ENCODE measurements at places on chromosomes 13 and 19.

DNA sequence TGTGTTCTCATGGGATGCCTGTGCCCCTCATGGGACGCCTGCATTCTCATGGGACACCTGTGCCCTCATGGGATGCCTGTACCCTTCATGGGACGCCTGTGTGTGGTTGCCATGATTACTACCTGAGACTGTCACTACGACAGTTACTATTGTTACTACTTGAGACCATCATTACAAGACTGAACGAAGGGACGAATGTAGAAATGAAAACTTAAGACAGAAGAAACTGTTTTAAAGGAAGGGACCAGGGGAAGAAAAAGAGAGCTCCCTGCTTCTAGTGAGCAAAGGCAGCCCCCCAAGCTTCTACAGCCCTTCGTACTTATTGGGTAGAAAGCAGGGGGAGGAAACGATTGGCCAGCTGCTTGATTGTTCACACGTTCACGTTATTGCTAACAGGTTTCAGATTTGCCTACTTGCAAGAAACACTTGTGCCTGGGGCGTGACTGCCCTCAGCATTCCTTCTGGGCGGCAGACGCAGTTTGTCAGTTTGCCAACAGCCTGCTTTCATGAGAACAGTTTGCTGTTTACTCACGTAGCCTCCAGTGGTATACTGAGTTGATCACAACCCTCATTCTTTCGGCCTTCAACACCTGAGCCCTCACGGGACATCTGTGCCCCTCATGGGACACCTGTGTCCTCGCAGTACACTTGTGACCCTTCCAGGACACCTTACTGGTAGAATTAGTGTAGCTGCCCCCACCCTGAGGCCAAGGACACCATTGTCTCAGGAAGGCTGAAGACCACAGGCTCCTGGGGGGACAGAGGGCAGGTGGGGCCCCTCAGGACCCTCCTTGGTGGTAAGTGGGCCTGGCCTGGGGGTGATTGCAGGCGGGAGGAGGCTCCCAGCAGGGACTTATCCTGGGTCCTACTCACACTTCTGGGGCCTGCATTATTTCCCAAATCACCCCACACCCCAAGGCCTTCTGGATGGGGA is 2.5 kb upstream of the S1PR4 start:
- DNase-seq: no peak

DNA sequence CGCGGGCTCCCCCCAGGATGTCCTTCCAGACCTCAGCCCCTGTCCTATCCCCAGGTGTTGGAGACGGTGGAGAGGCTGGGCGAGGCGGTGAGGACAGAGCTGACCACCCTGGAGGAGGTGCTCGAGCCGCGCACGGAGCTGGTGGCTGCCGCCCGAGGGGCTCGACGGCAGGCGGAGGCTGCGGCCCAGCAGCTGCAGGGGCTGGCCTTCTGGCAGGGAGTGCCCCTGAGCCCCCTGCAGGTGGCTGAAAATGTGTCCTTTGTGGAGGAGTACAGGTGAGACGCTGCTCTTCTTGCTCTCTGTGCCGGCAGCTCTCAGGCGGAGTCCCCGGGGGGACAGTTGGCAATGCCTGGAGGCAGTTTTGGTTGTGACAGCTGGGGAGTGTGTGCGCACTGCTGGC is 6.9 kb downstream of the TTYH1 start:
- DNase-seq: peak; percentile 90

GRCh38 chr19:1465191-1466016 is 13.6 kb downstream of the C19orf25 start:
- peak; percentile 89 for DNase-seq

GRCh38 chr13:80550971-80551441 is 210.1 kb upstream of the SPRY2 start:
- no peak for DNase-seq

GRCh38 chr13:48891586-48891985 is 84.1 kb upstream of the FNDC3A start:
- DNase-seq: no peak

DNA sequence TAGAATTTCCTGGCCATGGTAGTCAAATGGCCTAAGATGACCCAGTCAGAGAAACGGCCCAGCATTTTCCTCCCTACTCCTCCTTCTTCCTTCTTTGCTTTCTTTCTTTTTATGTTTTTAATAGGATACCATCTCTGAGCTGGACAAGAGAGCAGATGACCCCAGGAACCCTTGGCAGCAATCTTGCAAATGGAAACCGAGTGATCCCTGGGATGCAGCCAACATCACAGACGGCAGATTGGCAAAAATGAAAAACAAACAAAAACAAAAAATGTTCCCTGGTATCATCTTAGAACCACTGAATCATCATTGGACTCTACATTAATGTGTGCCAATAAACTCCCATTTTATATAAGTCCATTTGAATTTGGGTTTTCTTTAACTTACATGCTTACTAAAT is 424.4 kb downstream of the FGF14 start:
- DNase-seq: no peak

- DNase-seq: peak; percentile 83
These were observed 6.1 kb downstream of the STK11 start for GRCh38 chr19:1211494-1212234.

DNA sequence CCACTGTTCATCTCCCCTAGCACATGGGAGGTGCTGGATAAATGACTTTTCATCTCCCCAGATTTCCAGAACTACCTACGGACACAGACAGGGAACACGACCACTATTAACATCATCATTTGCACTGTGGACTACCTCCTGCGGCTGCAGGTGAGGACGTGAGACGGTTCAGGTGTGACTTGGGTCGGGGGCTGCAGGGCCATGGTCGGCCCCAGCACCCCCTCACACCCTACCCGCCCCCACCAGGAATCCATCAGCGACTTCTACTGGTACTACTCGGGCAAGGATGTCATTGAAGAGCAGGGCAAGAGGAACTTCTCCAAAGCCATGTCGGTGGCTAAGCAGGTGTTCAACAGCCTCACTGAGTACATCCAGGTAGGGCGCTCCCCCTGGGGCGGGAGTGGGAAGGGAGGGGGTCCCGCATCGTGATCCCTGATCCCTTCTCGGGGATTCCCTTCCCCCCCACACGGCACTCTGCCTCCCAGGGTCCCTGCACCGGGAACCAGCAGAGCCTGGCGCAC is 74.4 kb downstream of the MAP4K1 start:
- no peak for DNase-seq

DNA sequence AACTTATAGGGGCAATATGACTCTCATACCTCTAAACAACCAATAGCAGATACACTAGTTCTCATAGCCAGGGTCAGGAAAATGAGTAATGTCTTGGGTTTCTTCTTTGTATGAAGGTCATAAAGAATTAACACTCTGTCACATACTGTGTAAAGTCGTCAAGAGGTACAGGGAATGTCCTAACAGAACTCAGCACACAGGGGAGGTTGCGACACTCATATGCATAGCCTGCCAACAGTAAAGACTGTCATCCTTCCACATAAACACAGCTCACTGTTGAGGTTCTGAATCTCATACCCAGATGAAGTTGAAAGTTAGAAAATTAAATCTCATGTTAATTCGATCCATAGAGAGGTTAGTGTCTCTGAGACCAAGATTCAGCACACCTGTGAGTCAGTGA is 34.2 kb upstream of the ZNF254 start:
- no peak for DNase-seq
